Retinal pigment epithelial cell (primary cell): ENCODE measurements at places on chromosomes 2 and 18.

- DNase-seq: no peak
Measured at GRCh38 chr18:36284268-36284667, 13.2 kb upstream of the FHOD3 start.

GRCh38 chr2:126302043-126302442 is 353.9 kb upstream of the GYPC start:
- DNase-seq: no peak

- no peak for DNase-seq
Measured at GRCh38 chr2:170895023-170895757, 33.9 kb upstream of the GORASP2 start.

- DNase-seq: peak; percentile 86
Measured at GRCh38 chr2:150479075-150479915, 8.2 kb downstream of the RND3 start.

- DNase-seq: no peak
Measured at GRCh38 chr2:30218814-30219213, 12.5 kb upstream of the LBH start.

- DNase-seq: peak; percentile 40
Measured at GRCh38 chr2:226118471-226119429, 680.9 kb downstream of the IRS1 start.

DNA sequence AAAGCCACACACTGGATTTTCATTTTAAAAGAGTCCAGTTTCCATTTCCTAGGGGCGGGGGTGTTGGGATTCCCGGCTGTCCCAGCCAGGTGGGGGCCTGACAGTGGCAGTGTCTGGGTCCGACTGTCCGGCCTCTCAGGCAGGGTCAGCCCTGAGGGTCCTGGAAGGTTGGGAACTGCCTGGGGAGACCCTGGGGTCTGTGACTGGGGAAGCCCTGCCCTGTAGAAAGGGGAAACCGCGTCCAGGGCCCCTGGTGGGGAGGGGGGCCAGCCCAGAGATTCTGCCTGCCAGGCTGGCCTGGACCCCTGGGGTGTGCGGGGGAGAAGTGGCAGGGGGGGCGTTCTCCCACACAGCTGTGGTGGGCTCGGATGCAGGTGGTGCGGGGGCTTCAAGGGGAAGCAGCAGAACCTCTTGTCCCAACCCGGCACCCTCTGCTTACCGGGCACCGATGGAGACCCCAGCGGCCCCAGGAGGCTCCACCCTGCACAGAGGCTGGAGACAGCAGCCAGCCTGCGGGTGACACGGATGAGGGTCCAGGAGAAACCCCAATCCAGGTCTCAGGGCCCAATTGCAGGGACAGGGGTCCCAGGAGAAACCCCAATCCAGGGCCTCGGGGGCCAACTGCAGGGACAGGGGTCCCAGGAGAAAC is 4.9 kb downstream of the RTP5 start:
- no peak for DNase-seq

DNA sequence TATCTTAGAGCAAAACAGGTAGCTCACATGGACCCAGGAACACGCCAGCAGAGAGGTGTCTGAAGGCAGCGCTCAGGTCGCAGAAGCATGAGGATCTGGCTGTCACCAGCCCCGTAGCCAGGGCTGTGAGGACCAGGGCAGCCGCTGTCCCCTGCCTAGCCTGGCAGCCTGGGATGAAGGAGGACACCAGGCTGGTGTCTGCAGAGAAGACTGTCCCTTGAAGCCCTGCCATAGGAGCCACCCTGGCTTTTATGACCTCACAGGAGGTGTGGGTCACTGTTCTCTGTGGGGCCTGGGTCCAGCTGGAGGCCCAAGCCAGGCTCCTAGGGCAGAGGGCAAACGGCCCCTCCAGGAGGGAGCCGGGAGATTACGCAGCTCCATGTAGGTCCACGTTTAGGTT is at the start of gene SPATA3:
TSS of gene SPATA3 (plus strand) at position 301 of the 400 bp plus-strand sequence. CDS start 113 bp downstream, outside the sequence.
- no peak for DNase-seq

DNA sequence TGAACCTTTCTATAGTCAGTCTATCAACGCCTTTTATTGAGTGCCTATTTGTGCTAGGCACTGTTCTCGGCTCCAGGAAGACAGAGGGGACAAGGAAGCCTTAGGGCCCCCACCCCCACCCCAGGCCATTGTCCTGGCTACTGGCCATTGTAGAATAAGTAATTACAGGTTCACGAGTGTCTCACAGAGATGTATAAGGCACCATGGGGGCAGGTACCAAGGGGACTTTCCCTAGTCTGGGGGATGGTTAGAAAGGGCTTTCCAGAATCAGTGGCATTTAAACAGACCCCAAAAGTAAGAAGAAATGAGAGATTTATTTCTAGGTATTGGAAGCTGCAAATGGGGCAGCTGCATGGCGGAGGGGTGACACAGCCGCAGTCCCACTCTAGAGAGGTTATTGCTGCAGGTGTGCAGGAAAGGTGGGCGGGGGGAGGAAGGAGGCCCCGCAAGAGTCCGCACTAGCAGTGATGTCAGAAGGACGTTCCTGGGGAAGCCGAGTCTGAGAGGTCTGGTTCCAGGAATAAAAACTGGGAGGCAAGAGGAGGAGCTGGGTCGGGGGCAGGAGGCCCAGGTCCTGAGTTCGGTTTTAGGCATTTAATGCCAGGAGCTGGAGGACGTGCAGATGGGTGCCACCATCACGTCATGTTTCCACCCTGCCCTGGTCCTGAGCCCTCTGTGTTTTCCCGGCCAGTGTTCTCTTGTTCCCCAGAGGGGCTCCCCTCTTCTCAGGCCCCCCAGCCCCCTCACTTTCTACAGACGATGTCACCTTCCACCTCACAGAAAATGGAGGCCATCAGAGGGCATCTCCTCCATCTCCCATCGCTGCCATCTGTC is 30.5 kb downstream of the FOSL2 start:
- DNase-seq: no peak

- DNase-seq: peak; percentile 4
Measured at GRCh38 chr2:24231461-24231881, 56.6 kb downstream of the FAM228A start.

DNA sequence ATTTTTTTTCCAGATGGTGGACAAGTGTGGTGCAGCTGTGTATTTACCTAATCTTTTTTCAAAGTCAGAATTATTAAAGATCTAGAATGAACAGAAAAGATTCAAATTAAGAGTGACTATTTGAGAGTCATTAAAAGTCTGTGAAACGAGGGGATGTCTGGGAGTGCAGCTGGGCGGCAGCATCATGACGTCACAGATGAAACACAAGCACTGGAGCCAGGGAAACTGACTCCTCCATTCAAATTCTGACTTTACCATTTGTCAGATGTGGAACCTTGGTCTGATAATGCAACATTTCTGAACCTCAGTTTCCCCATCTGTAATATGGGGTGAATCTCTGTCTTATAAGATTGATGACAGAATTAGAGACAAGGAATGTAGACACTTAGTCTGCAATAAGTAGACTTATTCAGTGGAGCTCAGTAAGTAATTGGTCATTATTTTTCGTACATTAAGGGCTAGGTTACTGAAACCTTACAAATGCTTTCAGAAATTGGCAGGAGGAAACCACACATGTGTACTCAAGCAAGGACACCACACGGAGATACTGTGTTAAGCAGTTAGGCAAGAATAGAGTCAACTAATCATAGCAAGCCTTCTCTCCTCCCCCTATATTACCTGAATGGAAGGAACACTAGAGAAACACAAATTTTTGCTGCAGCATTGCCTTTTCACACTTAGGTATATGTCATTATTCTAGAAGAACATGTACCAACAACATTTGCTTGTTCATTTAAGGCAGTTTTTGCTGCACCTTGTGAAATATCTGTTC is 27.8 kb upstream of the CXXC1 start:
- no peak for DNase-seq

DNA sequence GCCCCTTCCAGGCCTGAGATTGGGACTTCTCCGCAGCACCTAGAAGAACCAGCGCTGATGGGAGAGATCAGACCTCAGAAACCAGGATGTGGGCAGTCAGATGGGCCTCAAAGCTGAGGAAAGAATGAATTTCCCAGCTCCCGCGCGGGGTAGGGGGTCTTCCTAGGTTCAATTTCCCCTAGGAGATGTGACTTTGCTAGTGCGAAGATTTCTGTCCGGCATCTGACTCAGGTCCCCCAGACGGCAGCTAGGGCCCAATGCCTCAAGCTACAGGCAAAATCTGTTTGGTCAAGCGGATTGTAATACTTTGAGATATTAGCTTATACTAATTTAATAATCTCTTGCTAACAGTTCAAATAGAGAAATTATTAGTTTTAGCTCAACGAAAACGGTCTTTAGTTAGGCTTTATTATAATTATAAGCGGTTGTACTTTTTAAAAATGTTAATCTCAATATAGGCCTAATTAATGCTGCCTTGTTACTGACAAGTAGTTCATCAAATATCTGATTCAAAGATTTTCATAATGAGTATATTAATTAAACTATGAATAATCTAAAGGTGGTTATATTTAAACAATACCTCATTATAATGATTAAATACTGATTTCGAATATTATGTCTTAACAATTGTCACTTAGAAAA is 5.8 kb downstream of the DLX1 start:
- DNase-seq: no peak

DNA sequence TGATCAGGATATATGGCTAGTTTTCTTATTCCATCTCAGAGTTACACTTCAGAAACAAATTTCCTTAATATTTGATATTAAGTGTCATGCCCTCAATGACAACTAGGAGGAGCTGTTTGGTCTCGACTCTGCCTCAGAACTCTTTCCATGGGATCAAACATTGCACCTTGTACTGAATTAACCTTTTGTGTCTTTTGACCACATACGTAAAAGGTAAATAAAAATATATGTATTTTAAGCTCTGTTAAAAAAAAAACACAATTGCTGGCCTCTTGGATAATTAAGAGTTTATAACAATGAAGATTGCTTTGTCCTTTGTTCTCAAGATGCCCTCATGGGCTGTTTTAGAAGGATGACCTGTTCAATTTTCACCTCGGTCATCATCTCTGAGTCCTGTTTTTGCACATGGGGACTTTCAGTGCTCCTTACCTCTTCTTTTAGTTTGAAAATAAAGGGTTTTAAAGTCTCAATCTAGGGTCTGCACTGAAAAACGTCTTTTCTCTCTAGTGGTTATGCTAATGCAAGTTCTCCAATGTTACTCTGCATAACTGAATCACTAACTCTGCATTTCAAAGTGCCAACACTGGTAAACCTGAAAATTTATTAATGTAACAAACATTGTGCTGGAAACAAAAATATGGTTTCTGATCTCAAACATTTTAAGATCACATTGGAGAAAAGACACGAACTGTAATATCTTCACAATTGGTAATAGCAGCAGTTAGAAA is 18.8 kb upstream of the FN1 start:
- DNase-seq: no peak

GRCh38 chr2:8714283-8714682 is 32.4 kb downstream of the ID2 start:
- no peak for DNase-seq

DNA sequence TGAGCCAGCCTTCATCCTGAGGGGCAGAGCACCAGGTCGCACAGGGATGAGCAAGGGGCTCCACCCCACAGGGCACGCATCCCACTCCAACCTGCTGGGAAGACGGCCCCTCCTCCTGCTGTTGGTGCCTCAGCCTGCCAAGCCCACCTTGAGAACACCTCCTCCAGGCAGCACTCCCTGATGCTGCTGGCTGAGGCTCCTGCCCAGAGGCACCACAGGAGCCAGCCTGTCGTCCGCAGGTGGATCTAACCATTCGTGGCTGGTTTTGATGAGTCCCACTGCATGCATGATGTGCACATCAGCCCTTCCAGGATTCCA is 58.4 kb downstream of the BIN1 start:
- DNase-seq: no peak

- DNase-seq: peak; percentile 43
Measured at GRCh38 chr18:59874166-59874565, 25.6 kb upstream of the PMAIP1 start.

GRCh38 chr18:42281851-42282250 is 326.8 kb downstream of the PIK3C3 start:
- DNase-seq: no peak
